CD4-positive, alpha-beta T cell treated with Interleukin-2 at 100 ng/mL for 4 hours (primary cell): ENCODE measurements at places on chromosomes 11 and 22.

DNA sequence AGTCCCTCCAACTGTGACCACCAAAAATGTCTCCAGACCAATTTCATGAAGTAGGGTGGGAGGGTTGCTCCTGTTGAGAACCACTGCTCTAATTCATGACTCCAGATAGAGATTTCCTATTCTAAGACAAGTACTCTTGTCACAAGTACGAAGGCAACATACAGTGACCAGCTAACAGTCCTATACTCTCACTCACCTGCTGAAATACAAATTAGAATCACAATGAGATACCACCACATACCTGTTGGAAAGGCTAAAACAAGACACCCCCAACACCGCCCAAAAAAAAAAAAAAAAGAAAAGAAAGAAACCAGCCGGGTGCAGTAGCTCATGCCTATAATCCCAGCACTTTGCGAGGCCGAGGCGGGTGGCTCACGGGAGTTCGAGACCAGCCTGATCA, 310.5 kb downstream of the SWAP70 start:
- no peak for DNase-seq

DNA sequence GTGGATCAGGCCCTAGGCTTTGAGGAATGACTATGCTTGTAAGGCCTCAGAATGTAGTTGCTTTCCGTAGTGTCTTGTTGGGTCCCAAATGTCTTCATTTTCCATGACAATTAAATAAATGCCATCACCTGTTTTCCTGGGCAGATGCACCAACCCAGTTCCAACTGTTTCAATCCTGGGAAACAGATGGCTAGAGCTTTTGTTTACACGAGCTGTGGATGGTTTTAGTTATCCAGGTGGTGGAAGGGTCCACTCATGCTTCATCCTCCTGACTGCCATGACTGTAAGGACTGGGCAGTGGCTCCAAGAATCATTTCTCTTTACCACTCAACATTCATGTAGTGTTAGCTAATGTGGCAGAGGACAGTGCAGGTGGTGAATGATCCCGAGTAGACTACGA, 8.6 kb downstream of the RCN1 start:
- DNase-seq: no peak

DNA sequence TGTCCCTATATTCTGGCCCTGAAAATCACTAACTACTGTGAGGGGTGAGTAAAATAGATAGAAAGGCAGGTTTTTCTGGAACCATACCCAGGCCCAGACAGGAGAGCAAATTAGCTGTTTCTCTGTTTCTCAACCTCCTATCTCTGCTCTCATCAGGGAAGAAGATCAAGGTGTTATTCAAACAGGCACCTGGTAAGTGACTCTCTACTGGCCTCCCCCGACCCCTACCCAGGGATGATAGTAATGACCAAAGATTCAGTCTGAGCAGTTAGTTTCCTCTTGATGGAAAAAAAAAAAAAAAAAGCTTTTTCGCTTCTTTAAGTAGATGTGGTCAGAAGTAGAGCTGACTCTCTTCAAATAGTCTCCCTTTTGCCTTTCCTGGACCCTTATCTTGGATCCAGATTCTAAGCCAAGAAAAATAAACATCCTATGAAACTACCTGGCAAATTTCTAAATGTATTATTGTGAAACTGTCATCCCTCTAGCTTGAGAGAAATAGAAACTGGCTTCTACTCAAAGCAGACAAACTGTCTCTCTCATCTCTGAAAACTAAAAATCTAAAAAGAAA, 9.9 kb downstream of the LRRC4C start:
- DNase-seq: no peak

DNA sequence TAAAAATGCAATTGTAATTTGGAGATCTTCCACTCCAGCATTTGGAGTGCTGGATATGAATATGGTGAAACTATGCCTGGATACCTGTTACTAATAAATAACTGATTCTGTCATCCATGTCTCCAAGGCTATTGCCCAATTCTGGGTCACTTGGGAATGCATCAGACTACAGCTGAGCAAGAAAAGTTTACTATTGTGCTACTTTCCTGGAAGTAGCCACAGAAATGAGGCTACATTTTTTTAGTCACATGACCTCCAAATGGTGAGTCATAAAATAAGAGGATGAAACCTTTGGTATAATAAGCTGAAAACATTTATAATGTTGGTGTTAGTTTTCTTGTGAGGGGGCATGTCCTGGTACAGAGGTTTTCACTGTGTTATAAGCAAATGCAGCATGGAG, 44.4 kb downstream of the DCDC1 start:
- no peak for DNase-seq

DNA sequence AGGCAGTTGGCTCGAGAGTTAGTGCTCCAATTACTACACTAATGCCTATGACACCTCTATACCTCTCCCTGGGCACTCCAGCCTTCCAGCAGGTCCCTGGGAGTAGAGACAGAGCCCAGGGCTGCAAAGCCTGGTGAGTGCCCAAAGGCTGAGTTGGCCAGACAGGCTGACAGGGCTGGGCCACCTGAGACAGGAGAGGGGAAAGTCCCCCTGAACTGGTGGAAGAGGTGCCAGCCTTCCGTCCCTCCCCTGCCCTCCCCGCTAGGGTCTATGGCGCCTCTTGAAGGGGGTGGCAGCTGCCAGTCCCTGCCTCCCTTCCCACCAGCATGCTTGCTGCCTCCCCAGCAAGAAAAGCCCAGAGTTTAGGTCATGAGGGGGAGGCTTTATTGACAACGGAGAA, 3.0 kb downstream of the KCNJ11 start:
- DNase-seq: no peak

DNA sequence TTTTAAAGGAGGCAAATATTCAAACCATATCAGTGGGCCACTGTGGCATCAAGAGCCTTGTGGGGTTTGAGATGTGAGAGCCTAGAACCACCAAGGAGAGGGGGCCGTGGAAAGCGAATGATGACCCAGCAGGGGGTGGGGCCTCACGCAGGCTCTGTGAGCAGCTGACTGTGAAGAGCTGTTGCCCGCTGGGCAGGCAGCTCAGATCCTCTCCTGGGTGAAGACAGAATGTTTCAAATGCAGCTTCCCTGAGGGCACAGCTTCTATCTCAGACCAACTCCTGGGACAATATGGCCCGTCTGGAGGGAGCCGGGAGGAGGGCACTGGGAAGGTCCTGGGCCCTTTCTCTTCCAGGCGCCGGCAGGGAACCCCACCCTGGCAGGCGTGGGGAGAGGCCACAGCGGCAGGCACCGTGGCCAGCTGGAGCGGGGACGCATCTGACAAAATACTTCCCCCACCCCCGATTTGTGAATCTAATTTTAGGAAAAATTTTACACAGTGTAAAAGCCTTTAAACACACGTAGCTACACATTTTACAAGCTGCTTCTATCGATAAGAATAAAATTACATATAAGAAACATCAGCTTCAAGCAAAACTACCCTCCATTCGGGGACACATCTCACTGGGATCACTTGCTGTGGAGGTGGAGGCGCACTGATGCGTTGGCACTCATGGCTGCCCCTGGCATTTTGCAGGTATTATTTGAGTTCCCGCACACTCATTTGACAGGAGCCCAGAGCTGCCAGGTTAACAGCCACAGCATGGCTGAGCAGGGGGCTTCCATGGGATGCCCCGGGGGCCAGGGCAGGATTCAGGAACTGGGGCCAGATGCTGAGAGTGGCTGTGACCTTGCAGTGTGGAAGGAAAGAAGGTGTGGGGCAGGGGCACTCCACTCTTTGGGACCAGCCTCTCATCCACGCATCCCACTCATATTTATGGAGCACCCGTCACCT, 40.3 kb downstream of the PARVG start:
- DNase-seq: no peak

DNA sequence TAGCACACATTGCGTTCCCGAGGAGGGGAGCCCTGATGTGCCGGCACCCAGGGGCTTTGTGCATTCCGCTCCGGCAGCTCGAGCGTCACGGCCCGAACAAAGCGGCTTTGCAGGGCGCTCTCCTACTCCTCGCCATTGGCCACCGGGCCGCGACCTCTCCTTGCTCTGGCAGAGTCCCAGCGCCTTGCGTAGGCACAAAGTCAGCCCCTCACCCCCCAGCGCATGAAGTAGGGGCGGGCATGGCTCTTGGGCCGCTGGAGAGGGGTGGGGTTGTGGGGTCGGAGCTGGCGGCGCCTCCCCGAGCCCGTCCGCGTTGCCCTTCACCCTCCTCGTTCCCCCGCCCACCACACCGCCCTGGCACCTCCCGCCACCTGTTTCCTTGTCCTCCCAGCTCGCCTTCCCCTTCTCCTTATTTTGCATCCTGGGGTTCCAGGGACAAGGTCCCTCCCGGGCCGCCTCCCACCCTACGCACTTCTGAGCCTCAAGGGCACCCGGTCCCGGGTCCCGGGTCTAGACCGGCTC, 753 bp upstream of the PPARA start:
- DNase-seq: peak; percentile 24

GRCh38 chr11:111454561-111455192, 57.5 kb downstream of the BTG4 start:
- DNase-seq: no peak

- no peak for DNase-seq
These were observed 26.7 kb downstream of the CARS1 start for GRCh38 chr11:3030289-3031070.

DNA sequence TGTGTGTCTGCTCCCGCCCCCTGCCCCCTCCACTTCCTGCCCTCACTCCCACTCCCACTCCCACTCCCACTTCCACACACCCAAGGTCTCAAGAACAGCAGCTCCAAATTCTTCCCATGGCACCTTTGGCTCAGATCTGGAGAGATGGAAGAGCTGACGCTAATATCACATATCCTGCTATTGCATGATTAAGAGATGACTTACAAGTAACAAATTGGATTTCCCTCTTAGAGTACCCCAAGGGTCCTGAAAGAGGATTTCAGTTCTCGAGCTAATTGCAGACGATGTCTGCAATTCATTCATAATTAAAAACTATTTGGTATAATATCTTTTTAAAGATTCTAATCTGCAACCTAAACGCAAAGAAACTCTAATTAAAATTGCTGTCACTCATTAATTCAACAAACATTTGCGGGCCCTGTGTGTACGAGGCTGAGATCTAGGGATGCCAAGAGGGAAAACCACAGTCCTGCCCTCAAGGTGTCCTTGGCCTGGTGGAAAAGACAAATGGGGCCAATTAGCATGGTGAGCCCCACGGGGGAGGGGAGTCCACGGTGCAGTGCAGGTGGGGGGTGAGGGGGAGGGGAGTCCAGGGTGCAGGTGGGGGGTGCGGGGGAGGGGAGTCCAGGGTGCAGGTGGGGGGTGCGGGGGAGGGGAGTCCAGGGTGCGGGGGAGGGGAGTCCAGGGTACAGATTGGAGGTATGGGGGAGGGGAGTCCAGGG, 50.3 kb downstream of the CELSR1 start:
- DNase-seq: no peak

DNA sequence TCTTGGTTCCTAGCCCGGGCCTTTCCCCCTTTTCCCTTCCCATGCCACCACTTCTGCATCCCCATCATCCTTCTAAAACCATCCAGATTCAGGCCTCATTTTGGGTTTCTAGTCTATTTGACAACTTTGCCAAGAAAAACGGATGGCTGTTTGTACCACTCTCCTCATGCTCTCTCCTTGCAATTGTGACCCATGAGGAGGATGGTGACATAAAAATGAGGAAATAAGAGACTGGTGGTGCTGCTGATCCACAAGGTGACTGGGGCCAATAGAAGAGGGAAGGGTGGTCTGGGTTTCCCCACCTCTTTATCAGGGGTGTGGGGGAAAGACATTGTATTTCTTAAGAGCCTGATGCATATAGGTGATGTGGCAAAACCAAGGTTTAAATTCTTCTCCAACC, 1.0 kb downstream of the MS4A4A start:
- DNase-seq: no peak

DNA sequence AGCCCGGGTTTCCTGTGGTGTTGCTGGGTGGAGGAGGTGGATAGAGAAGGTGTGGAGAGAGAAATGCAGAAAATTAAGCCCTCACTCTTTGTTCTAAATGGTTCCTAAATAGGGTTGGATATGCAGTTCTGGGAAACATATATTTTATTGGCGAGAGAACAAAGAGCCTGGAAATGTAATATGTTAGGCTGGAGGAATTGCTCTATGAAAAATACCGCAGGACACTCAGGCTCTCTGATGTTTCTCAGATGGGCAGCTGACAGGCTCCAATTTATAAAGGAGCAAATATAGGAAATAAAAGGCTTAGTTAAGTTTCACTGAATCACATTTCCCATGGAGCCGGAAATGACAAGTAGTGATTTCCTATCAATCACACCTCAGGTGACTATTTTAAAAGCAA, 428.0 kb downstream of the TMEM135 start:
- DNase-seq: no peak

DNA sequence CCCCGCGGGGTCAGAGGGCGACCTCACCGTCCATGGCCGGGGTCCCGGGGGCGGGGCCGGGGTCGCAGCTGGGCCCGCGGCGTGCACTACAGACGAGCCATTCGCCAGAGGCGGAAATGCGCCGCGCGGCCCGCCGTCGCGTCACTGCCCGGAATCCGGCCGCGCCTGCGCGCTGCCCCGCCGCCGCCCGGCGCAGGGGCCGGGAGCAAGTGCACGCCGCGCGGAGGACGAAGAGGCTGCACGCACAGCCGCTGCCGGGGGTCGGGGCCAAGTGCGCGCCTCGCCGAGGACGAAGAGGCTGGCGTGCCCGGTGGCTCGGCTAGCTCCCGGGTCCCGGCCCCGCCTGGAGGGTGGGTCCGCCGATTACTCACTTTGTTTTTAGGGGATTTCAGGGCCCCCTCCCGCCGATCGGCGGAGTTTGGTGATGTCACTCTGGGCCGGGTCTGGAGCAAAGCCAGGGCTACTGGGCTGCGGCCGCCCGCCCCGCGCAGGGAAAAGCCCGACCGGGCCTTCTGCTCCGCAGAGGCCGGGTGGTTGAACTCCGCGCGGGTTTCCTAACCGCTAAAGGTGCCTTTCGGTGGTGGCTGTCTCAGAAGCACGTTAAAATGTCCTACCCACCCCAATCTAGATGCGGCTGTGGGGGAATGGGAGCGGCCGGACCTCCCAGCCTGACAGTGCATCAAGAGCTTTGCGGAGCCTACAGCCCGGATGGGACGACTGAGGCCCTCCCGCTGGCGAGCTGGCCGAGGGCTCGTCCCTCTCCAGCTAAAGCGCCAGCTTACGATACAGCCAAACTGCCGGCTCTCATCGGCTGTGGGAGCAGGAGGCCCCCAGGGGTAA, at the start of gene RELA:
RELA (minus strand) TSS at position 118 of the 840 bp plus-strand sequence; CDS start at position 34, 84 bp downstream.
- DNase-seq: peak; percentile 94

DNA sequence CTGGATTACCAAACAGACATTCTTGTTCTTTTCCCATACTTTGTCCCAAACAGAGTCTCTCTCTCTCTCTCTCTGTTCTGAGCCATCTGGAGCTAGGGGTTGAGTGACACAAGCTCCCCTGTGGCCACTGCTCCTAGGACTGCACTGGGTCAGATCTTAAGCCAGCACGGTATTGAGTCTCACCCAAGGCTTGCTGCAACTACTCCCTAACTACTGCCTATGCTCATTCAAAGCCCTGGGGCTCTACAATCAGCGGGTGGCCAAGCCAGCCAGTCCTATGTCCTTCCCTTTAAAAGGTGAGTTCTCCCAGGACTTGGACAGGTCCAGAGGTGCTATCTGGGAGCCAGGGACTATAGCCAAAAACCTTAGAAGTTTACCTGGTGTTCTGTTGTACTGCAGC, 385.6 kb downstream of the CNTN5 start:
- no peak for DNase-seq
